T-helper 22 cell (primary cell): ENCODE measurements at places on chromosomes 12 and 14.

DNA sequence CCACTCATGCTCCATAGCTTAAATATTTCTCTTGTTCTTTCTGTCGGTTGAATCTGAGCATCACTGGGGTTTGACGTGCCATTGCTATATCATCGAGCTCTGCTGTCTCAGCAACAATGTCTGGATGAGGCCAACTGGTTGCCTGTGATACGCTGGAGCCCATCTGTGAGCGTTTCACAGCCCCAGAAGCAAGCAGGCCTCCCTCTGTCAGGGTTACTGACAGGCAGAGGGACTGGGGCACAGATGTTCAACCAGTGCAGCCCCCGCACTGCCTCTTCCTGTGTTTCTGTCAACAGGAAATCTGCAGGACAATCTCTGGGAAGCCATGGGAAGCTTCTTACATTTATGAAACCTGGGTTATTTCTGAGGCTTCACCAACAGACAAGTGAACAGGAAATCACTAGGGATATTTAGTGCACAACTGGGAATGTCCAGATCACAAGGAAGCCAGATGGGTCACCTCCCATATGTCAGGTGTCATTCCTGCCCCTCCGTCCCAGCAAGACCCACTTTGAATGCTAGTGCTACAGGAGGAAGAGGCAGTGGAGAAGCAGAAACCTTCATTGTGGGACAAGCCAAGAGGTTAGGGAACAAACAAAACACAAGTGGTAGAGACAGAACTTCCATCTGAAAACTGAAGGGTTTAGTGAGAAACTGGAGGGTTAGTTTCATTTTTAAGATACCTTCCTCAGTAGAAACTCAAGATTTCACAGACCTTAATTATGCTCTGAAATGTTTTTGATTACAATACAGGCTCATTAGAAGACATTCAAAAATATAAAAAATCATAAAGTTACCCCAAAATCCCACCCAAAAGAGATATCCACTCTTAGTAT, 24.1 kb downstream of the DMAC2L start:
- DNase-seq, result no peak

GRCh38 chr12:116136340-116136739, 141.2 kb downstream of the MED13L start:
- no peak for DNase-seq

DNA sequence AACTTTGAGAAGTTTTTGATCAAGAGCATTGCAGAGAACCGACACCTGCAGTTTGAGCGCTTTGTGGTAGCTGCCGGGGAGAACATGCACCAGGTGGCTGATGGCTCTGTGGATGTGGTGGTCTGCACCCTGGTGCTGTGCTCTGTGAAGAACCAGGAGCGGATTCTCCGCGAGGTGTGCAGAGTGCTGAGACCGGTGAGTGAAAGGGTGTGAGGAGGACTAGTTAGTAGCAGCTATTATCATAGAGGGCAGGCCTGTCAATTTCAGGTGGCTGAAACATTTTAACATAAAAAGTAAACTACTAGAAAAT, 27.0 kb upstream of the HIGD1C start:
- DNase-seq, result no peak

GRCh38 chr12:33455096-33455495, 15.5 kb upstream of the SYT10 start:
- DNase-seq, result no peak

DNA sequence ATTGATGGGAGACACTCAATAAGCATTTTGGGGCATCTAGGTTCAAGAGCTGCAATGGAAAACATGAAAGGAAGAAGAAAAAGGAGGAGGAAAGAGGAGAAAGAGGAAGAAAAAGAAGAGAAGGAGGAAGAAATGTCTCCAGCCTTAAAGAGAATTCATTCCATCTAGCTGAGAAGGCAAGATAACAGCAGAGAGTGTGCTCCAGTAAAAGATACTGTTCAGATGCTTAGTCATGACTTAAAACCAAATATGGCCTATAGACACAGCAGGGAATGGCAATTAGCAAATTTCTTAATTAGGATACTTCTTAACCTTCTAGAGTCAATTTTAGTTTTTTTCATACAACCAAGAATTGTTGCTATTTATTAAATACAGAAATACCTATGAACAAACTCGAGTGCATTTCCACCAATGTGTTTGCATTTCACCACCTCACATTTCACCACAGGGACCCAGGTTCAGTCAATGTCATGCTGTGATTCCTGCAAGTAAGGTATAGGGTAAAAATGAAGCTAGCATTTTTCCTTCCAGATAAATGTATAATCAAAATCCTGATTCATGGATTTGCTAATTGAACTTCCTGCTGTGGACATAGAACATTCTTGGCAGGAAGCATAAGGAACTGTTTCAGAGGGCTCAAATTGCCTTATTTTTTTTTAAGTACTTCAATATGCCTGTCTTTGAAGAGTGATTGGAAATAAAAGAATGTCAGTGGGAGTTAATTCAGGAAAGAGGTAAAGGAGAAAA, 177.8 kb downstream of the RPS29 start:
- no peak for DNase-seq

- DNase-seq, result no peak
Observed at GRCh38 chr14:20998674-20999366, at the start of gene SLC39A2. SLC39A2 (plus strand) TSS chr14:20999293; CDS start chr14:20999447, 154 bp downstream.
